HTR-8/SVneo (cell line): ENCODE measurements at places on chromosomes 1 and 21.

DNA sequence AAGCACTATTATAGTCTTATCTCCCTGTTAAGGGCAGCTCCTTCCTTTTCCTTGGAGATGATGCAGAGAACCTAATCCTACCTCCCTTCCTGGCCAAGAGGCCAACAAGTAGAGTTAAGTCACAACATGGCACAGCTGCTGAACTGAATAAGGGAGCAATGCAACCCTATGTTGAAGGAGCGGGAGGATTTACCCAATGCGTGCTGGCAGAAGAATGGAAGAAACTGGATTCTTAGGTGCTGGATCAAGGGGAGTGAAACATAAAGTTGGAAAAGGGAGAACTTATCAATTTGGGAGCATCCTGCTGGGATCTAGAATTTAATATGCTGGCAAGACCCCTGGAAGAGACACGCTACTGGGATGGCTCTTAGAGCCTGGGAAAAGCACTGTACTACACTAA is 12.0 kb upstream of the HUNK start:
- no peak for DNase-seq

DNA sequence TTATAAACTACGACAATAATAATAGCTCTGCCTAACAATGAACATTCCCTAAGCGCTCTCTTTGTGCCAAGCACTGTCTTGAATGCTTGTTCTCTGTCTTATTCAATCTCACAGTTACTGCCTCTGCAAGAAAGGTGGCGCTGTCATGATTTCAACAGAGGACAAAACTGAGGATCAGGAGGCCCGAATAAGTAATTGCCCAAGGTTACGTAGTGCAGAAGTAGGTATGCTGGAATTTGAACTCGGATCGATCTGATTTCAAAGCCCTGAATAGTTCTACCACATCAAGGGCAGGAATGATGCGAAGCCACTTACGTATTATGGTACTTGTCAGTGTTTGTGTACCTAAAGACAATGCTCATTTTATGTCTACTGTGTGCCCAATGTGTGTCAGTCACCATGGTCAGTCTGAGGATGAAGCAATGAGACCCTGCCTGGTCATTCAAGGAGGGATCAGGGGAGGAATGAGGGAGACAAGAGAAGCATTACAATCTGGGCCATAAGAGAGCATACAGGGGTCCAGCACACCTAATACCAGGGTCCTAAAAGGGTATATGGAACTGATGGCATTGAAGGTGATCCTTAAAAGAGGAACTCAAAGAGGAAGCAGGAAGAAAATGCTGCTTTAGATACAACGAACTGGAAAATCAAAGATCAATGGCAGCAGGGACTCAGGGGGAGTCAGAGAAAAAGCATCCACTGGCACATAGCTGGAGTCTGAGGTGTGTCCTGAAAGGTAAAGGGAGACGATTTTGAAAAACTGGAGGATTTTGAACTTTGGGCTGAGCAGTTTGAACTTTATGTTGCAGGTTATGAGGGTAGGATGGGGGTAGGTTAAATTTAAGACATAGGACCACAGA is 389.2 kb downstream of the PLPP3 start:
- DNase-seq, result no peak

GRCh38 chr1:198902655-198903054 is 263.8 kb downstream of the PTPRC start:
- no peak for DNase-seq

- no peak for DNase-seq
Observed at GRCh38 chr1:187013582-187014200, 184.9 kb downstream of the PLA2G4A start.

GRCh38 chr1:181341026-181341632 is 142.2 kb upstream of the CACNA1E start:
- DNase-seq, result no peak
